Stimulated activated CD4-positive, alpha-beta T cell treated with anti-CD3 and anti-CD28 coated beads, Interleukin-1b, Interleukin-23, amount 100 ng/mL, for 48 hours (primary cell): ENCODE measurements at places on chromosomes 2 and 18.

- DNase-seq, result no peak
These were observed 112.5 kb upstream of the ASB18 start for GRCh38 chr2:236376566-236377244.

GRCh38 chr2:232800166-232800565 lies 23.8 kb upstream of the KCNJ13 start:
- DNase-seq, result no peak

- DNase-seq, result no peak
These were observed 33.6 kb downstream of the PLEKHA3 start for GRCh38 chr2:178513876-178514275.

DNA sequence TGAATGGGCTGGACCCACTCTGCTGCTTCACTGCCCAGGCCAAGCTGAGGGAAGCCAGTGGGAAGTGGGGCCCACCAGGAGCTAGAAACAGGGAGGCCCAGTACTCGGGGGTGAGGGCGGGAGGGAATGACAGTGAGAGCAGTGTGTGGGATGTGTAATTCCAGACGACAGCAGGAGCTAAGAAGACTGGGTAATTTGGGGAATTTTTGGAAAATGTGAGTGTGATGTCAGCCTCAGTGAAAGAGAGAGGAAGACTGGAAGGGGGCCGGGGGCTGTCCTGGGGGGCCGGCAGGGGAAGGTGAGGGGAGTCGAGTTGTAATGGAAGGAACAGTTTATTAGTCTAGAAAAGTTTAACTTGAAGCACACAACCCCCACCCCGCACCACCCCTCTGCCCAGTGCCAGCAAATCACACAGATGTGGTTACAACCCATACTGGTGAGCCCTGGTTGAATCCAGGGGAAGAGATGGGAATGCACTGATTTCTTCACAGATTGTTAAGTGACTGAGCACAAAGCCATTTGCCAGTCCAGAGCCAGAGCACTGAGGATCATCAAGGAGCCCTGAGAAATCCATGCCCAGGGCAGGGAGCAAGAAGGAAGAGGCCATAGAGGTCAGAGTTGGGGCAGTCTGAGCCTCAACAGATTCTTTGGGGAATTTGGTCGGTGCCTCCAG lies 76.7 kb upstream of the PKDCC start:
- DNase-seq, result no peak

GRCh38 chr2:133787207-133787606 lies 218.9 kb upstream of the NCKAP5 start:
- DNase-seq, result no peak

- peak; percentile 81 for DNase-seq
These were observed 45.5 kb upstream of the LDAH start for GRCh38 chr2:20868377-20868776.

DNA sequence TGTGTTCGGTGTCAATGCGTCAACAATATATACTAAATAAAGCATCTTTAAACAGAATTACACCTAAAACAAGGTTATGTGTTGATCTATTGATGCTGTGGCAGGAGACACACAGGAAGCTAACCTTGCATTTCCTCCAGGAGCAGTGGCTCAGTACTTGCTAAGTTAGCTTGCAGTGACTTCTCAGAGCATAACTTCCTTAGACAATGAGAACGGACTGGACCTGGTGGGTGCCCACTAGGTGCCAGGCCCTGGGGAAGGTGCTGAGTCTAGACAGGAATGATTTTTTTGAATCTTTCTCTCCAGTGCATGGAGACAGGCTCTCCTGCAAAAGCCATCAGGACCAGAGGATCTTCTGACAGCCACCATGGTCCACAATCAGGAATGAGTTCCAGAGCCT lies 73.8 kb upstream of the MGAT4A start:
- no peak for DNase-seq

GRCh38 chr2:165791421-165792103 lies 2.5 kb downstream of the GALNT3 start:
- DNase-seq, result no peak

DNA sequence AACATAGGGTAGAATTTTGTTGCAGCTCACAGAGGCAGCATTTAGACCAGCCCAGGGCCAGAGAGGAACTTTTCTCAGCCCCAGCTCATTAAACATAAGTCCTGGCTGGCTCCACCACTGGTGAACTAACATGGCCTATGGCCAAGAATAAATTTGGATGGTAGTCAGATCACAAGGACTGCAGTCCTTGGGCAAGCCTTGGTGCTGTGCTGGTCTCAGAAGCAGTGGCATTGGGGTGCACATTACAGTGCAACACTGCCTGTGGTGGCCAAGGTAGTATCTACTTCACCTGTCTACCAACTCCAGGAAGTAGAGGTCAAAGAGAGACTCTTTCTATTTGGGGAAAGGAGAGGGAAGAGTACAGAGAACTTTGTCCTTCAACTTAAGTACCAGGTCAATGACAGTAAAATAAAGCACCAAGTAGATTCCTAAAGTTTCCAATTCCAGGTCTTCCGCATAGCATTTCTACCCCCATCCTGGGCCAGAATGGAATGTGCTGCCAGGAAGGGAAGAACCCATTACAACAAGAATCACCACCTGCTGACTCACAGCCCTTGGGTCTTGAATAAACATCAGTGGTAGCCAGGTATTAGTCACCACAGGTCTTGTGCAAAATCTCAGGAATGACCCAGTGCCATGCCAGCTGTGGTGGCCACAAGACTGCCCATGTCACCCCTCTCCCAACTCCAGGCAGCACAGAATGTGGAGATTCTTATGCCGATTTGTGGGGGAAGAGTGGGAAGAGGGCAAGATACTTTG lies 155.4 kb upstream of the FSIP2 start:
- no peak for DNase-seq

DNA sequence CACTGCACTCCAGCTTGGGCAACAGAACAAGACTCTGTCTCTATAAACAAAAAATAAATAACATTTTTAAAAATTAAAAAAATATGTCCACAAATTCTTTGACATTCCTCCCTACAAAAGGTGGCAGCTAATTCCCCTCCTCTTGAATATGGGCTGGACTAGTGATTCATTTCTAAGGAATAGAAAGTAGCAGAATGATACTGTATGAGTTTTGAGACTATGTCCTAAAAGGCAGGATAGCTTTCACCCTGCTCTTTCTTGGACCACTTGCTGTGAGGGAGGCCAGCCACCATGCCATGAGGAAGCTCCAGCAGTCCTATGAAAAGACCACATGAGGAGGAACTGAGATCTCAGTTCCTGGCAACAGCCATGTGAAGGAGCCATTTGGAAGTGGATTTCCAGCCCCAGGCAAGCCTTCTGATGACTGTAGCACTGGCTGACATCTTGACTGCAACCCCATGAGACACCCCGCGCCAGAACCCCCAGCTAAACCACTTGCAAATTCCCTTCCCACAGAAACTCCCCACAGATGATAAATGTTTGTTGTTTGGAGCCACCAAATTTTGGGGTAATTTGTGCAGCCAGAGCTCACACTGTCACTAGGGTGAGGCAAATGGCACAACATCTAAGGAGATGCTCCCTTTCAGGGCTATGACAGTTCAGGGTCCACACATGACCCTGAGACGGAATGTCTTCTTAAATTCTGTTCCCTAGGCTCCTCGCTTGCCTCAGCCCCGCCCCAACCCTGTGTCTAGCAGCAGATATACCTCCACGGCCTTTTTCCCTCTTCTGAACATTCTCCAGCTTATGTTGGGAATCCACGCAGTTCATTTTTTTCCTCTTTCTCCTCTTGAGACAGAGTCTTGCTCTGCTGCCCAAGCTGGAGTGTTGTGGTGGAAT lies 17.1 kb upstream of the ATOH8 start:
- no peak for DNase-seq

DNA sequence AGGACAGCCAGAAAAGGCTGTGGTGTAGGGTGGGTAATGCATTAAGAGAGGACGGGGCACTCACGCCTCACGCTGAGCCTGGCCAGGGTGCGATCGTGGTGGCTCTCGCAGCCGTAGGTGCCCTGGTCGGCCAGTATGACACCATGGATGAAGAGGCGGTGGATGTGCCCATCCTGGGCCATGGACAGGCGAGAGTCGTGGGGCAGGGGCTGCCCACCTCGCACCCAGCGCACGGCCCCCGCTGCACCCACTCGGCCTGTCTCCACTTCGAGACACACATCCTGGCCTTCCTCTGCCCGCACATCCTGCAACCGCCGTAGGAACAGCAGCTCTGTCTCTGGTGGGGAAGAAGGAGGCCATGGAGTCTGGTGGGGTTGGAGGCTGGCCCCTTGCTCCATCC lies 12.1 kb downstream of the TMEM198 start:
- no peak for DNase-seq

DNA sequence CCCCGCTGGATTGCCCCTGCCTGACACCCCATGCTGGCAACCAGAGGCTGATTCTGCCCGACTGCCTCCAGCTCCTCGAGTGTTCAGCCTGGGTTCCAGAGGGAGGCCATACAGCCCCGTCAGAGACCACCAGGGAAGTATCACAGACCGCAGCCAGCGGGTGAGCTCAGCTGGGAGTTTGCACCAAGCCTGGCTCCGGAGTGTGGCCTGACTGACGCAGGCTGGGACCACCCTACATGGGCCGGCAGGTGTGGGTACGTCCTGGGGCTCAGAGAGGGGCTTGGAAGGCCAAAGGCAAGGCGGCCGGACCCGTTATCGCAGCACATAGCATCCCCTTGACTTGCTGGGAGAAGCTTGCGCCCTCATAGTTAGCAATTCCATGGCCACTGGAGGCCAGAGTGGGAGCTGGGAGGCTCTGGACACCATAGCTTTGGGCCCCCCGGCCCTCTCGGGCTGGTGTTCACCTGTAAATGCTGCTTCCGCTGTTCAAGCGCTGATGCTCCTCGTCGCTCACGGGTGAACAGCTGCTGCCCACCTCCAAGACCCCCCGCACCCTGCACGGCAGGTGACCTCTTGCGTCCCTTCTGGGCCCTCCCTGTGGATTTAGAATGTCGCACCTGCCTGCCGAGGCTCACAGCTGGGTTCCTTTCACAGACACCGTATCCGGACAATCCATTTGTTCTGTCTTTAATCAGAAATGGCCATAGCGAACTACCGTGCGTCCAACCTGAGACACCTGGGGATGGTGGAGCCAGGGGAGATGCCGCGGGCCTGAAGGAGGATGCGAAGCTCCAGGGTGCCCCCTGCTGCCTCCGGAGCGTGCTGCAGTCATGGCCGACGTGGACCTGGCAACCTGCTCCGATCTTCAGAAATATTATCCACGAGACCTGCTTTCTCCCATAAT lies 31.2 kb upstream of the SLC66A3 start:
- DNase-seq, result peak; percentile 74

GRCh38 chr18:45764000-45764686 lies 40.2 kb downstream of the SLC14A1 start:
- DNase-seq, result no peak

- no peak for DNase-seq
These were observed 36.6 kb downstream of the CYB5A start for GRCh38 chr18:74255131-74255616.

GRCh38 chr2:104049981-104050380 lies 803.9 kb upstream of the POU3F3 start:
- DNase-seq, result no peak

DNA sequence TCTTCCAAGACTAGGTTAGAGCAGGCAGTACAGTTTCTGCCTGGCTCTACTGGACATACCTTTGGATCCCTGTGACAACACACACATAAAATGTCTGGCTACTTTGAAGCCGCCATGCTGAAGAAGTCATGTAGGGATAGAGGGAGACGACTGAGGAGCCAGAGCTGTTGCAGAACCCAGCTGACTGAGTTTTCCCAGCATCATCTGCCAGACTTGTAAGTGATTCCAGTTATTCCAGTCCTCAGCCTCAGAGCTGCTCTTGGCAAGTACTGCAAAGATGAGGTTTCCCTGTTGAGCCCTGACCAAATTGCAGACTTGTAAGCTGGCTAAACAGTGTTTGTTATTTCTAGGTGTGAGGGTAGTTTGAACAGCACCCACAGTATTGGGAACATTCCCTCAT lies 31.5 kb upstream of the TSPYL6 start:
- no peak for DNase-seq

DNA sequence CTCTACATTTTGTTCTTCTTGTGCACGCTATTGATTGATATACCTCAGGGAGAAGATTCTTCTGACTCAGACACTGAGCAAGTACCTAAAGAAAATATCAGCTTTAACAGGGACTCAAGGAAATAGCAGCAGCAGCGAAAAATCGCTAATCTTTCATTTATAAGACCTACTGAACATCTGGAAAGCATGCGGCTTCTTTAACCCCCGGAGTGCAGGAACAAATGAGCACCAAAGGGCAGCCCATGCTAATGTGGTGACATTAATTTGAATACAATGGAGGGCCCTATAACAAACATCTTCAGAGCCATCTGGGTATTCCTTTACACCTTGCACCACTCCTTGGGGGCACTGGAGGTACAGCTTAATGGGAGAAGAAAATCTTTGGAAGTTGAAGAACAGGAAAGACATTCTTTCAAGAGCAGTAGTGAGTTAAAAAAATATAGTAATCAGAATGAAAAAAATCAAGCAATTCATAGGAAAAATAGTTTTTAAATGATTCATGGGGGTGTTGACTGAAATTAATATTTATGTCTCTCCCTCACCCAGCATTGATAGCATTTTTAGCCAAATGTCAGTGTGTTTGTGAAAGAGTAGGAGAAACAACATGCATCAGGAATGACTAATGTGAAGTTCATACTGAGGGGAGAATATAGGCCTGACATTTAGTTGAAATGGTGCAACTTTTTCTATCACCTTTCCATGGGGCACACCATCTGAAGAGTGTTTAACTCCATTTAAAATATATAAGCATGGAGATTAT lies 281.7 kb downstream of the HRH4 start:
- no peak for DNase-seq

DNA sequence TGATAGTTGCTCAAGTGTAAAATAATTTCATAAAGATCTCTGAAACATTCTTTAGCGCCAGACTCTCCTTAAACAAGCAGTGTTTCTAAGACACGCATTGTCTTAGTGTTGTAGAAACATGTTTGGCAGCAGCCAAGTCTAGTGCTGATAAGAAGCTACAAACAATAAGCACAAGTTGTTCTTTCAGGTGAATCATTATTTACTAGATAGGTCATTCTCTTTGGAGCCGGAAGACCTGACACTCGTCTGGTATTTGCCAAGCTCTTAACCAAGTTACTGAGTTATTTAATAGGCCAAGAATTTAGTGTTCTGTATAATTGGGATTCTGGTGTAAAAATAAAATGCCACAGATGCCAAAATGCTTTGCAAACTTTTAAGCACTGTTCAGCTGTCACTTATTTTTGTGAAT lies 852.1 kb downstream of the CPS1 start:
- no peak for DNase-seq

DNA sequence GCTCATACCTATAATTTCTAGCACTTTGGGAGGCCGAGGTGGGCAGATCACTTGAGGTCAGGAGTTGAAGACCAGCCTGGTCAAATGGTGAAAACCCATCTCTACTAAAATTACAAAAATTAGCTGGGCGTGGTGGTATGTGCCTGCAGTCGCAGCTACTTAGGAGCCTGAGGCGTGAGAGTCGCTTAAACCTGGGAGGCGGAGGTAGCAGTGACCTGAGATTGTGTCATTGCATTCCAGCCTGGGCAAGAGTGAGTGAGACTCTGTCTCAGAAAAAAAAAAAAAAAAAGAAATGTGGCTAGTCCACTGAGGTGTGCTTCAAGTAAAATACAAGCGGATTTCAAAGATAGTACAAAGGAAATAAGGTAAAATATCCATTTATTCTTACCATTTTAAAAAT lies 46.2 kb downstream of the RBKS start:
- DNase-seq, result no peak
